Left ventricle myocardium inferior (tissue), 1 donor: ENCODE measurements at places on chromosomes 1 and 21. TPM values are rescaled to one million over a fixed set of nuclear protein-coding genes. Genes with fewer than 3 reads are reported as not detected.

The PPP1R8 gene
- total RNA-seq = 24.0 TPM

The LAMB3 gene
- 6.5 TPM for total RNA-seq

The MEX3A gene
- 0.16 TPM for total RNA-seq

The GIPC2 gene
- 2.5 TPM for total RNA-seq

GRCh38 chr1:9052272-9053049, 17.0 kb downstream of the SLC2A5 start:
- no peaks in the 10 kb centered on the region for H3K36me3 ChIP-seq
- H3K27ac ChIP-seq = no peak overlapping the region
- H3K27me3 ChIP-seq = no peaks in the 10 kb centered on the region
- DNase-seq = no peak

DNA sequence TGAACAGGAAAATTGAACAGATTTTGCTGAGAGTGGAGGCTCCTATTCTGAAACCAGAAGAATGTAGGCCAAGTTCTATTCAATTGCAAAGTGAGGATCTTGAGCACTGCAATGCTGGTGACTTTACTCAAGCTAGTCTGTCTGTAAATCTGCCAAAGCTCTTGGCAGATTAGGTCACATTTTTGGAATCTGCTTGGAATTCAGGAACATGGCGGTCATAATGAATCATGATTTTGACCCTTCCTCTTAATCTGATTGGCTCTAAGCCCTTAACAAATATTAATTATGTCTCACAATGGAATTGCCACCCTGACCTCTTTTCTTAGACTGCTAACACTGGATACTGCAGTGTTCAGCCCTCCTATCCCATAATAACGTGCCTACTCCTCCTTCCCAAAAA, 7.2 kb upstream of the GNG12 start:
- no peaks in the 10 kb centered on the region for H3K36me3 ChIP-seq
- H3K4me1 ChIP-seq = peaks cover 34% of the 10 kb centered on the region
- DNase-seq = no peak
- peak overlapping the region; percentile 0 for H3K27ac ChIP-seq

DNA sequence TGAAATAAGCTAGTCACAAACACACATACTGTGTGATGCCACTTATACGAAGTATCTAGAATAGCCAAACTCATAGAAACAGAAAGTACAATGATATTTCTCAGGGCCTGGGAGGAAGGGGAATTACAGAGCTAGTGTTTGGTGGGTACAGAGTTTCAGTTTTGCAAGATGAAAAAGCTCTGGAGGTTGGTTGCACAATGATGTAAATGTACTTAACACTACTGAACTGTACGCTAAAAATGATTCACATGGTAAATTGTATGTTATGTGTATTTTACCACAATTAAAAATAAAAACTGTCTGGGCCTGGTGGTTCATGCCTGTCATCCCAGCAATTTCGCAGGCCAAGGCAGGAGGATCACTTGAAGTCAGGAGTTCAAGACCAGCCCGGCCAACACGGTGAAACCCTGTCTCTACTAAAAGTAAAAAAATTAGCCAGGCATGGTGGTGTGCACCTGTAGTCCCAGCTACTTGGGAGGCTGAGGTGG, 15.3 kb upstream of the FHAD1 start:
- no peaks in the 10 kb centered on the region for H3K27me3 ChIP-seq
- H3K4me3 ChIP-seq = no peak overlapping the region
- no peak for DNase-seq
- H3K27ac ChIP-seq = no peak overlapping the region
- no peaks in the 10 kb centered on the region for H3K36me3 ChIP-seq

DNA sequence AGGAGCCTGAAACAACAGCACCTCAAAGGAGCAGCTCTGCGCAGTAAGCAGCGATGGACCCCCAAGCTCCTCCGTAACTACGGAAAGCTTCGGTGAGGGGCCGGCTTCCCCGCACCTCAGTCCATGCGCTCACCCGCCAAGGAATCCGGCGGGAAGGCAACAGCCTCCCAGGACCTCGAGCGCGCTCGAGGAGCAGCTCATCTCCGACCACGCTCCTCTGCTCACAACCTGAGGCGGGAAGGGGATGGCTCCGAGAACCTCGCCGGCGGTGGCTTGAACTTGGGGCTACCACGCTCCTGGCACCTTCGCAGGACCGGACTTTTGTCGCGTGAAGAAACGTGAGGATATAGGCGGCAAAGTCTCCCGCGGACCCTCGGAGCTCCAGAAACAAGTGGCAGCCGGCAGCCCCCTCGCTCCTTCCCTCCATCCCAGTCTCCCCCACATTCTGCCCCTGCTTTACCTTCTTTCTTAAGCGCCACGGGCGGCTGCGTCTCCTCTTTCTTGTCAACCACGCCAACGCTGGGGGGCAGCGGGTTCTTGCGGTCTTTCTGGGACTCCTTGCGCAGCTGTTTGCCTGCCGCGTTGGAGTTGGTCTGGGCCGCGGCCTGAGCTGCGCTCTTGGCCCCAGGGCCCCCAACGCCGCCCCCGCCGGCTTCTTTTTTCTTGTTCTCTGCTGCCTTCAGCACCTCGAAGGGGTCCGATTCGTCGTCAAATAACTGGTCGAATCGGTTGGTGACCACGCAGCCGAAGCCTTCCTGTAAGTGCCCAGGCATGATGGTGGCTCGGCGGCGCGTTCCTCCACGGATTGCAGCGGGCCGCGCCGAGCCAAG, 459 bp downstream of the SERBP1 start:
- no peaks in the 10 kb centered on the region for H3K27me3 ChIP-seq
- peaks cover 14% of the 10 kb centered on the region for H3K36me3 ChIP-seq
- H3K4me1 ChIP-seq = peaks cover 82% of the 10 kb centered on the region
- H3K4me3 ChIP-seq = peak overlapping the region; percentile 88
- peak overlapping the region; percentile 96 for H3K27ac ChIP-seq
- peak; percentile 19 for DNase-seq

DNA sequence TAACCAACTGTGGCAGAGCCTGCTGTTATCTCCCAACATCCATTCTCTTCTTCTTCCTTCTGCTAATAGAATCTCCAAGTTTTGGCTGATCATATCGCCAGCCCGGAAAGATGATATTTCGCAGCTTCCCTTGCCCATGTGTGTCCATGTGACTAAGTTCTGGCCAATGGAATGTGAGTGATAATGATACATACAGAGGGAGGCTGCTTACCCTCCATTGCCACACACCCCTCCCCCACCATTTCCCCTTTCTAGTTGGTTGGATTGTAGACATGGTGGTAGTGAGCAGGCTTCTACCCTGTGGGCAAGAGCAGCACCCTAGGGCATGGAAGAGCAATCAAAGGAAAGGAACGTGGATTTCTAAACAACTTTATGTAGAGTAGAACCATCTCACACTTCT, 48.8 kb downstream of the SLC9C2 start:
- H3K36me3 ChIP-seq = no peaks in the 10 kb centered on the region
- DNase-seq = no peak
- no peaks in the 10 kb centered on the region for H3K27me3 ChIP-seq
- H3K4me3 ChIP-seq = no peak overlapping the region
- no peaks in the 10 kb centered on the region for H3K4me1 ChIP-seq

GRCh38 chr21:23223882-23224281, 2225.7 kb downstream of the NCAM2 start:
- H3K27ac ChIP-seq = no peak overlapping the region
- DNase-seq = no peak
- H3K36me3 ChIP-seq = no peaks in the 10 kb centered on the region
- no peaks in the 10 kb centered on the region for H3K4me1 ChIP-seq

- no peaks in the 10 kb centered on the region for H3K4me1 ChIP-seq
- no peak overlapping the region for H3K27ac ChIP-seq
- no peak for DNase-seq
- H3K36me3 ChIP-seq = no peaks in the 10 kb centered on the region
These were observed 12.0 kb downstream of the SPATC1L start for GRCh38 chr21:46171996-46172862.

GRCh38 chr1:107529511-107530149, 388.8 kb downstream of the NTNG1 start:
- H3K4me3 ChIP-seq = no peak overlapping the region
- H3K27ac ChIP-seq = no peak overlapping the region
- H3K36me3 ChIP-seq = no peaks in the 10 kb centered on the region
- DNase-seq = no peak

DNA sequence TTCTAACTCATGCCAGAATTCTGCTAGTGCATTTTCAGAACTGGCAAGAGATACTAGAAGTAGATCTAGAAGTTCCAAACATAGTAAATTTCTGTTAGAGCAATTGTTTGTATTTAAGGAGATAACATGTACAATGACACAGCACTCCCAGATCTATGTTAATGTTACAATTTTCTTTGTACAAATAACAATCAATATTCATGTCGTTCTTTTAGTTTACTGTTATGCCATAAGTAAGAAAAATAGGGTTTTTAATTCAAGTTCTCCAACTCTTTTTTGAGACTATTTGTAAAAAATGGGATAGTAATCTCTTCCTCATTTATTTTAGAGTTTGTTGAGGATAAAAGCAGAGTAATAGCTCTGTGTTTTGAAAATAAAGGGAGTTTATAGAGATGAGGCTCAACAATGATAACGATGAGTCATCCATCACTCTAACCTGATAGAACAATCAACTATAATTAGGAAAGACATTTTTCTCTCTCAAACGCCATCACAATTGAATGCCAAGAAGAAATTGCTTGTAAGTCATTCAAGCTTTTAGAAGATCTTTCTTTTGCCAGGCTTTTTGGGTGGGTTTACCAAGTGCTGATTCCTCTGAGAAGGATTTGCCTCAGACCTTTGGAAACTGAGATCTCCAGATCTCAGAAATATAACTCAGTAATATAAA, 638 bp downstream of the CD84 start:
- peaks cover 9% of the 10 kb centered on the region for H3K27me3 ChIP-seq
- no peak for DNase-seq
- H3K36me3 ChIP-seq = no peaks in the 10 kb centered on the region
- peak overlapping the region; percentile 13 for H3K27ac ChIP-seq
- H3K4me3 ChIP-seq = peak overlapping the region; percentile 18

- peaks cover 8% of the 10 kb centered on the region for H3K36me3 ChIP-seq
- H3K27ac ChIP-seq = no peak overlapping the region
- H3K4me3 ChIP-seq = no peak overlapping the region
- H3K4me1 ChIP-seq = no peaks in the 10 kb centered on the region
These were observed 71.0 kb downstream of the RALGPS2 start for GRCh38 chr1:178796013-178796412.

DNA sequence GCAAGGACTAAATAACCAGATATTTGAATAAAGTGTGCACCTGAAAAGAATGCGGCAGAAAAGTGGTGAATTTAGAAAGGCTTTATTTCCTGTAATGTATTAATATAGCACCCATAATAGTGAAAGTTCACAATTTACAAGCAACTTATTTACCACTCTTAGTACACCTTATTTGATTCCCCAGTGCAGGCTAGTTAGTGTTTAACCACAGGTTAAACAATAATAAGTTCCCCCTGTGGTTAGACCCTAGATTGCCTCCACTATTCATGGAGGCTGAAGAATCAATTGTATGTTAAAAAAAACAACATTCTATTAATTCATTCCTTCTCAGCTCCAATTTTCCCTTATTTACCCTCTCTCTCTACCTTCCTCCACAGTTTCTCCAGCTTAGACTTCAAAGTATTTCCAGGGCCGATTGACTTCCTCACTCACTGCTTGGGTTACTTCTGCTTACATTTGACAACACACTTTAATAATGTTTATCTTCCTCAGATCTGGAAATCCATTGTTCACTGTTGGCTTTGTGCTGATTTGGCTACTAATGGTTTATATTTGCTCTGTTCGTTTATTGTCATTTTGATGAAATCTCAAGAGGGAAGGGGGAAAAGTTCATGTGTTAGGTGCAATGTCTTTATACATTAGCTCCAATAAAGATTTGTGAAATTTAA, 796.3 kb downstream of the BRINP3 start:
- H3K4me3 ChIP-seq = no peak overlapping the region
- no peaks in the 10 kb centered on the region for H3K36me3 ChIP-seq
- no peak overlapping the region for H3K27ac ChIP-seq
- DNase-seq = no peak
- H3K4me1 ChIP-seq = no peaks in the 10 kb centered on the region

DNA sequence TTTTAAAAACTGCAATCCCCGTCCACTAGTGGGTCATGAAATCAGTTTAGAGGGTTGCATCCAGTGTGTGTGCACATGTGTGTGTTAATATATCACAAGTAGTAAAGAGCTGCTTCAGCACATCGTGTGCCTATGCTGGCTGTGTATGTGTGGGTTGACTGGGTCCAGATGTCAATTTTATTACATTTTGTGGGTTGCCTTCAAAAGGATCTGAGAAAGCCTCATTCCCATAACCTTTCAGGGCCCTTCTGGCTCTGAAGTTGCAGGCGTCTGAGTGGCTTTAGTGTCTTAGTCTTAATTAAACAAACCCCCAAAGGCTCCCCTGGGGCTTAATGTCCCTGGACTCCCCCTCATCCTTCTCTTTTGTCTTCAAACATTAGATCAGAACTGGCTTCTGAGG, 19.8 kb downstream of the PLA2G2D start:
- no peak overlapping the region for H3K27ac ChIP-seq
- peaks cover 15% of the 10 kb centered on the region for H3K27me3 ChIP-seq
- H3K4me3 ChIP-seq = no peak overlapping the region
- H3K36me3 ChIP-seq = no peaks in the 10 kb centered on the region
- peaks cover 7% of the 10 kb centered on the region for H3K4me1 ChIP-seq
